ENCODE measurements at places on chromosomes 16 and 17.
A peak's percentile ranks its signal among the peaks of the same experiment; 100 is the strongest.

- DNase-seq, result no peak
Observed at GRCh38 chr17:39903158-39903884, 15.1 kb downstream of the GSDMB start.

DNA sequence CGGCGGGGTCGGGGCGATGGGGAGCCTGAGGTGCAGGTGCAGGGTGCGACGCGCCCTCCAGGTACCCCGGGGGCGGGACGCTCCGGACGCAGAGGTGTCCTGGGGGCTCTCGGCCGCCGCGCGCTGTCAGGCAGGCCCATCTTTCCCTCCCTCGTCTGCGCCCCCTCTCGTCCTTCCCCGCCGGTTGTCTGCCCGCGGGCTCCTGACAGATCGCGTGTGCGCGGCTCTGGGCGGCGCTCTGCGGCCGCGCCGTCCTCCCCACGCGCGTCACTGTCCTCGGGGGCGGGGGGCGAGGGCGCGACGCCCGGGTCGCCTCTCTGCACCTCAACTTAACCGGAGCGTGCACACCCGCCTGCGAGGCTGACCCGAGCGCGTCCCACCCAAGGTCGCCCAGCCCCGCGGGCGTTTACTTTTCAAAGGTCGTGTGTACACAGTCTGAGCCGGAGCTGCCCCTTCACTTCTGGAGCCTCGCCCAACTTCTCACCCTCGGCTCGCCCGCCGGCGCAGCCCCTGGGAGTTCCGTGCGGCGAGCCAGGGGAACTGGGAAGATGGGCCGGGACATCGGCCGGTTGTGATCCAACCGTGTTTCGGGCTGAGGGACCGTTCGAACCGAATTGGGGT lies 512 bp downstream of the AKAP1 start:
- DNase-seq, result peak; percentile 71

DNA sequence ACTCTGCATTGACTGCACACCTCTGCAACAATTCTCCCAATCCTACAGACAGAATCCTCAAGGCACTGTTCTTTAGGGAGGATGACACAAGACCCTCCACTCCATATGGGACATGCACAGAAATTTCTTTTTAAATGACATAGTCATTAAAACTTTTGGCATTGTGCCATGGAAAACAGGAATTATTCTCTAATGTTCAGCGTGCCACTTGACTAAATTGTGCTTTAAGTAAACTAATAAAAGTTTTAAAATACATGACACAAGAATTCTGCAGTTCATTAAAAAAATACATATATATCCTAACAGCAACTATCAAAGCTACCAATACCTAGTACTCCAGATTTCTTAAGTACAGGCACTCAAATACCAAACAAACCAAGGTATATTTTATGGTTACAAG lies 16.0 kb downstream of the CEP112 start:
- no peak for DNase-seq

DNA sequence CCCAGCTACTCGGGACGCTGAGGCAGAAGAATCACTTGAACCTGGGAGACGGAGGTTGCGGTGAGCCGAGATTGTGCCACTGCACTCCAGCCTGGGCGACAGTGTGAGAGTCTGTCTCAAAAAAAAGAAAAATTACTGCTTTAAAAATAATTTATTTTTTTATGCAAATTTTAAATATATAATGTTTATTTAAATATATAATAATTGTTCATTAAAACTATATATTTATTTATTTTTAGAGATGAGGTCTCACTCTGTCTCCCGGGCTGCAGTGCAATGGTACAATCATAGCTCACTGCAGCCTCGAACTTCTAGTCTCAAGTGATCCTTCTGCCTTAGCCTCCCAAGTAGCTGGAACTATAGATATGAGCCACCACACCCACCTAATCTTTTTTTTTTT lies 15.2 kb upstream of the DBNDD1 start:
- DNase-seq, result no peak

- no peak for DNase-seq
Observed at GRCh38 chr17:62822080-62822904, 14.2 kb upstream of the MARCHF10 start.
